ENCODE measurements at places on chromosomes 12 and 14.
A peak's percentile ranks its signal among the peaks of the same experiment; 100 is the strongest.

GRCh38 chr12:5173511-5174011, 129.9 kb downstream of the KCNA5 start:
- H3K4me1 ChIP-seq: no peaks in the 10 kb centered on the region
- H3K27ac ChIP-seq: no peak overlapping the region
- no peak for DNase-seq

- peak; percentile 34 for DNase-seq
- no peak overlapping the region for H3K4me3 ChIP-seq
- no peak overlapping the region for H3K27ac ChIP-seq
- no peaks in the 10 kb centered on the region for H3K36me3 ChIP-seq
- no peaks in the 10 kb centered on the region for H3K27me3 ChIP-seq
- H3K4me1 ChIP-seq: no peaks in the 10 kb centered on the region
Observed at GRCh38 chr12:112847708-112848337, 56.3 kb downstream of the RPH3A start.

DNA sequence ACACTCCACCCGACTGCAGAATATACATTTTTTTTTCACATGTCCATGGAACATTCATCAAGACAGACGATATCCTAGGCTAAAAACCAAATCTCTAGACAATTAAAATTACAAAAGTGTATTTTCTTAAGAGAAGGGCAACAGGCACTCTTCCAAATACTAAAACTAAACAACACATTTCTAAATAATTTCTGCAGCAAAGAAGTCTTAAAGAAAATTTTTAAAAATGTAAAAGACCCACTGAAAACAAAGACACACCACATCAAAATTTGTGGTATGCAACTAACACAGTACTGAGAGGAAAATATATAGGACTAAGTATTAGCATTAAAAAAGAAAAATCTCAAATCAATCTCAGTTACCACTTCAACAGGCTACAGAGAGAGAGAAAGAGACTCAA, 570.0 kb downstream of the SLC16A7 start:
- H3K4me1 ChIP-seq: peaks cover 5% of the 10 kb centered on the region
- H3K27ac ChIP-seq: no peak overlapping the region
- no peaks in the 10 kb centered on the region for H3K27me3 ChIP-seq
- DNase-seq: no peak

DNA sequence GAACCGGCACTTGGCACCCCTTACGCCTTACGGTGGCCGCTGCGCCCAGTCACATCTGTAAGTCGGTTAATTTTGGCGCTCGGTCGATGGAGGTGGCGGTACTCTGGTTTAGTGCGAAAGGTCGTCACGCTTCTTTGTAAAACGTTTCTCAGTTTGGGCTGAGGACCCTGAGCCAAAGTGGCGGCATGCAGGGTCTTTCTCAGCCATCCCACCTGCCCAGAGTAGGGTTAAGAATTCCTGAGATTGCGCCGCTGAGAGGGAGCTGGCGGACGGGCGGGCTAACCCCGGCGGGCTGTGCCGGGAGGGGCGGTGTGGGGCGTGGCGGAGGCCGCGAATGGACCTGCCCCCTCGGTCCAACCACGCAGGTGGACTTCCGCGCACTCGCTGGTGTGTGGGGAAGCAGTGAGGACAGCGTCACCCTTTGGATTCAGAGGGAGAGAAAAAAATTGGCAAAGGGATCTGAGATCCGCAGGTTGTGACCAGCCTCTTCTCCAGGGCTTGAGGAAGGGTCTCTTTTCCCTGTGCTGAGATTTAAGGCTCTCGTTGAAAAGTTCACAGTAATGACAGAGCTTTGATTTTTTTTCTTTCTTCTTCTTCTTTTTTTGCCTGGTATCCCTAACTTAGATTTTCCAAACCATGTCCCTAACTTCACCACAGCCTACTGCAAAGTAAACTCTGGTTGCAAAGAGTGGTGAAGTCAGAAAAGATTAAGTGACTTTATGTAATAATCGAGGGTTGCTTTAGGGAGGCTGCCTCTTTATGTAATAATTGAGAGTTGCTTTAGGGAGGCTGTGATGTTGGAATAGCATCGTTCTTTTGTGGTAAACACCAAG, 602 bp upstream of the FBXO33 start:
- H3K27me3 ChIP-seq: no peaks in the 10 kb centered on the region
- peaks cover 20% of the 10 kb centered on the region for H3K4me1 ChIP-seq
- H3K27ac ChIP-seq: peak overlapping the region; percentile 95
- H3K4me3 ChIP-seq: peak overlapping the region; percentile 98
- peak; percentile 93 for DNase-seq

DNA sequence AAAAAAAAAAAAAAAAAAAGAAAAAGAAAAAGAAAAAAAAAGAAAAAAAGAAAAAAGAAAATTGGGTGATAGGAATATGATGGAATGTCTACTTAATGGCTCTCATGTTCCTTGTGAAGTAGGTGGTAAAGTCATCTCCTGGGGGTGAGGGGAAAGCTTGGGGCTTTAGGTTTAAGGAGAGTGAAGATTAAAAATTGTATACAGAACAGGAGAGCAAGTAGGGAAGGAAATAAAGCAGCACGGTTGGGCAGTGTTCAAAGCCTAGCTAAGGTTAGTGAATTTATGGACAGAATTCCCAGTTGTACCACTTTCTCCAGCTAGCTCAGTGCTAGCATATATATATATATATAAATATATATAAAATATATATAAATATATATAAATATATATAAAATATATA, 40.0 kb upstream of the SLC2A13 start:
- DNase-seq: peak; percentile 8
- no peaks in the 10 kb centered on the region for H3K4me1 ChIP-seq
- H3K27ac ChIP-seq: no peak overlapping the region

DNA sequence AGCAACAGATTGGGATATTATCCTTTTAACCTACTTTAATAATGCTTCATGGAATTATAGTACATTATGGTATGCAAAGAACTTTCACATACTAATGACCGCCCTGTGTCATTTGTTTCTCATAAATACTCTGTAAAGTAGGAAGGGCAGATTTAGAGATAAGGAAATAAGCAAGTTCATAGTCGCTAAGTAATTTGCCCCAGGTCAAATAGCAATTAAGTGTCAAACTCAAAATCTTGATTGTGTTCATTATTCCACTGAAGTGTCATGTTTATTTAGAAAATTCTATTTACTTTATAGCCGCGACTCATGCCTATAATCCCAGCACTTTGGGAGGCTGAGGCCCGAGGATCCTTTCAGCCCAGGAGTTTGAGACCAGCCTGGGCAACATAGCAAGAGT, 98.7 kb upstream of the ATF1 start:
- H3K36me3 ChIP-seq: no peaks in the 10 kb centered on the region
- H3K4me3 ChIP-seq: no peak overlapping the region
- H3K4me1 ChIP-seq: peaks cover 7% of the 10 kb centered on the region
- H3K27ac ChIP-seq: no peak overlapping the region

GRCh38 chr12:58204071-58204470, 262.7 kb downstream of the ATP23 start:
- no peaks in the 10 kb centered on the region for H3K36me3 ChIP-seq
- peaks cover 23% of the 10 kb centered on the region for H3K4me1 ChIP-seq
- H3K27me3 ChIP-seq: no peaks in the 10 kb centered on the region
- H3K27ac ChIP-seq: no peak overlapping the region

- H3K27me3 ChIP-seq: no peaks in the 10 kb centered on the region
- H3K4me1 ChIP-seq: peaks cover 47% of the 10 kb centered on the region
Observed at GRCh38 chr14:76924371-76925096, 98.3 kb downstream of the LRRC74A start.

DNA sequence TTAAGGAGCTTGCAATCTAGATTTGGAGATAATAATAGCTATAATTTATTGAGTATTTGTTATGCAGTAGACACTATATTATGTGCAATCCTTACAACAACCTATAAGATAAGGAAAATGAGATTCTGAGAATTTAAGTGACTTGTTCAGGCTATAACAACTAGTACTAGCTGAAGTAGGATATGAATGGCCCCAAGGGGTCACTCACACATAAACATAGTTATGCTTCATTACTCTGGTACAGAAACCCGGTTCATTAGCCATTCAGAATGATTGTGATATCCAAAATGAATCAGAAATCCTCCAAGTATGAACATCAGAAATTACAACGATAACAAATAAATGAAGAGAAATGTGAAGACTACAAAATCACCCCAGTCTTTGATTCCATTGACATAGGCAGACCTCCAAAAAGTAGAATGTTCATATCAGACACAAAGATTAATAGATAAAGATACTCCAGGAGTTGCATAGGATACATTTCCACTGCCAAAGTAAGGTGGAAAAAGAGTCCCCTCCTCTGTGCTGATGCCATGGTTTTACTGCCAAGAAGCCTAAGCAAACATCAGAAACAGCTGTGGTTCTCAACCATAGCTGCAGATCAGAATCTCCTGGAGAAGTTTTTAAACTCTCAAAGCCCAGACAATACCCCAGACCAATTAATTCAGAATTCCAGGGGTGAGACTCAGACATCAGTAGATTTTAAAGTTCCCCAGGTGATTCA, 8.6 kb upstream of the NID2 start:
- peaks cover 16% of the 10 kb centered on the region for H3K4me1 ChIP-seq
- H3K27me3 ChIP-seq: no peaks in the 10 kb centered on the region
- H3K36me3 ChIP-seq: no peaks in the 10 kb centered on the region
- no peak for DNase-seq
- no peak overlapping the region for H3K4me3 ChIP-seq

DNA sequence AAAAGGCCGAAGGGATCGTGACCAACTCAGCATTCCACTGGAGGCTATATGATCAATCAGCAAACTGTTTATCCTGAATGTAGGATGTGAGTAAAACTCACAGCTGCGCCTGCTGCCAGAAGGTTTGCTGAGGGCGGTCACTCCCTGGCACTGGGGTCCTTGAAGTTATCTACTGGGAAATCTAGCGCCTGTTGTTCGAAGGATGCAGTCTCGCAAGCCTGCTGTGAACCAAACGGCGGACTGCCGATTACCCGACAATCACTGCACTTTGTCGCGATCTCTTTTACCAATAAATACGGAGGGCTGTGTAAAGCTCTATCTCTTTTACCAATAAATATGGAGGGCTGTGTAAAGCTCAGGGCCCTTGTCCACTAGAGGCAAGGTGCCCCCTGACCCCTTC, 12.9 kb downstream of the DDX51 start:
- H3K27me3 ChIP-seq: no peaks in the 10 kb centered on the region
- peaks cover 21% of the 10 kb centered on the region for H3K36me3 ChIP-seq
- DNase-seq: no peak
- H3K4me3 ChIP-seq: no peak overlapping the region
- no peak overlapping the region for H3K27ac ChIP-seq

GRCh38 chr12:93200291-93200917, 177.3 kb upstream of the NUDT4 start:
- no peaks in the 10 kb centered on the region for H3K36me3 ChIP-seq
- H3K27me3 ChIP-seq: no peaks in the 10 kb centered on the region
- H3K4me1 ChIP-seq: peaks cover 2% of the 10 kb centered on the region
- H3K27ac ChIP-seq: no peak overlapping the region
- H3K4me3 ChIP-seq: no peak overlapping the region

DNA sequence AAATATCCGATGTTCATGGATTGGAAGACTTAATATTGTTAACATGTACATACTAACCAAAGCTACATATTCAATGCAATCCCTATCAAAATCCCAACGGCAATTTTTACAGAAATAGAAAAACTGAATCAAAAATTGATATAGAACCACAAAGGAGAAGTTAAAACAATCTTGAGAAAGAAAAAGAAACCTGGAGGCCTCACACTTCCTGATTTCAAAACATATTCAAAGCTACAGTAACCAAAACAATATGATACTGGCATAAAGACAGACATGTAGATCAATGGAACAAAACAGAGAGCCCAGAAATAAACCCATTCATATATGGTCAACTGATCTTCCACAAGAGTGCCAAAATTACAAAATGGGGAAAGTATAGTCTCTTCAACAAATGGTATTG, 5.4 kb upstream of the PELI2 start:
- H3K36me3 ChIP-seq: no peaks in the 10 kb centered on the region
- no peak overlapping the region for H3K4me3 ChIP-seq
- H3K4me1 ChIP-seq: peaks cover 9% of the 10 kb centered on the region
- H3K27ac ChIP-seq: no peak overlapping the region
- no peak for DNase-seq

GRCh38 chr12:29582146-29582545, 84.7 kb upstream of the OVCH1 start:
- H3K27me3 ChIP-seq: no peaks in the 10 kb centered on the region
- no peak for DNase-seq
- H3K4me3 ChIP-seq: no peak overlapping the region
- no peak overlapping the region for H3K27ac ChIP-seq

DNA sequence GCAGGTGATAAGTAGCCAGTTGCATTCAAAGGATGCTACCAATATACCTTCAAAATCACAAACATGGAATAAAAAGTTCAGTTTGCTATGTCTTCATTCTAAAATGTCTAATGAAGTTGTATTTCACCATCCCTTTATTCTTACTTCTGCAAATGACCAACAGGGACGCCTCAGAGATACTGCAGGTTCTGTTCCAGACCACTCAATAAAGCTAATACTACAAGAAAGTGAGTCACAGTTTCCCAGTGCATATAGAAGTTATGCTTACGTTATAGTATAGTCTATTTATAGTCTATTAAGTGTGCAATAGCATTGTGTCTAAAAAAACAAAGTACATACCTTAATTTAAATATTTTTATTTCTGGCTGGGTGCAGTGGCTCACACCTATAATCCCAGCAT, 29.3 kb upstream of the EIF5 start:
- no peak overlapping the region for H3K27ac ChIP-seq
- H3K27me3 ChIP-seq: no peaks in the 10 kb centered on the region
- no peak for DNase-seq
- no peaks in the 10 kb centered on the region for H3K36me3 ChIP-seq
- H3K4me1 ChIP-seq: no peaks in the 10 kb centered on the region

- no peaks in the 10 kb centered on the region for H3K36me3 ChIP-seq
- no peak overlapping the region for H3K4me3 ChIP-seq
- no peaks in the 10 kb centered on the region for H3K27me3 ChIP-seq
Observed at GRCh38 chr14:53193193-53193592, 40.1 kb upstream of the DDHD1 start.

DNA sequence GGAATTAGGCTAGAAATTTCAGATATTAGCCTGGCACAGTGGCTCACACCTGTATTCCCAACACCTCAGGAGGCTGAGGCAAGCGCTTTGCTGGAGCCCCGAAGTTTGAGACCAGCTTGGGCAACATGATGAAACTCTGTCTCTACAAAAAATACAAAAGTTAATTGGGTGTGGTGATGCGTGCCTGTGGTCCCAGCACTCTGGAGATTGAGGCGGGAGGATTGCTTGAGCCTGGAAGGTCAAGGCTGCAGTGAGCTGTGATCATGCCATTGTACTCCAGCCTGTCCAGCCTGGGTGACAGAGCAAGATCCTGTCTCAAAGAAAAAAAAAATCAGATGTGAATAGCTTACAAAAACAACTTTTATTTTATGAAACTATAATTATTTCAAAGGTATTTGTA, 15.1 kb downstream of the FRMD6 start:
- no peak for DNase-seq
- H3K4me3 ChIP-seq: no peak overlapping the region
- no peaks in the 10 kb centered on the region for H3K27me3 ChIP-seq
- H3K4me1 ChIP-seq: no peaks in the 10 kb centered on the region
- no peak overlapping the region for H3K27ac ChIP-seq

Measured in neural progenitor cell (in vitro differentiated cells).